ENCODE measurements at places on chromosomes 7 and 10. TPM values are rescaled to one million over a fixed set of nuclear protein-coding genes. Genes with fewer than 3 reads are reported as not detected.

CNTNAP2 gene
- polyA plus RNA-seq = 2.3 TPM

CH25H gene
- polyA plus RNA-seq = 0.25 TPM

DENND2A gene
- polyA plus RNA-seq = 1.6 TPM

OPN4 gene
- polyA plus RNA-seq = not detected

CFAP69 gene
- 1.2 TPM for polyA plus RNA-seq

ENKUR gene
- 0.13 TPM for polyA plus RNA-seq

Measured in liver (tissue), 10 donors.